LoVo (cell line): ENCODE measurements at places on chromosomes 11 and 22.

GRCh38 chr22:23031786-23032185, 38.5 kb upstream of the GNAZ start:
- no peak for DNase-seq

- peak; percentile 19 for DNase-seq
Observed at GRCh38 chr11:130180491-130180890, 20.9 kb downstream of the ST14 start.

DNA sequence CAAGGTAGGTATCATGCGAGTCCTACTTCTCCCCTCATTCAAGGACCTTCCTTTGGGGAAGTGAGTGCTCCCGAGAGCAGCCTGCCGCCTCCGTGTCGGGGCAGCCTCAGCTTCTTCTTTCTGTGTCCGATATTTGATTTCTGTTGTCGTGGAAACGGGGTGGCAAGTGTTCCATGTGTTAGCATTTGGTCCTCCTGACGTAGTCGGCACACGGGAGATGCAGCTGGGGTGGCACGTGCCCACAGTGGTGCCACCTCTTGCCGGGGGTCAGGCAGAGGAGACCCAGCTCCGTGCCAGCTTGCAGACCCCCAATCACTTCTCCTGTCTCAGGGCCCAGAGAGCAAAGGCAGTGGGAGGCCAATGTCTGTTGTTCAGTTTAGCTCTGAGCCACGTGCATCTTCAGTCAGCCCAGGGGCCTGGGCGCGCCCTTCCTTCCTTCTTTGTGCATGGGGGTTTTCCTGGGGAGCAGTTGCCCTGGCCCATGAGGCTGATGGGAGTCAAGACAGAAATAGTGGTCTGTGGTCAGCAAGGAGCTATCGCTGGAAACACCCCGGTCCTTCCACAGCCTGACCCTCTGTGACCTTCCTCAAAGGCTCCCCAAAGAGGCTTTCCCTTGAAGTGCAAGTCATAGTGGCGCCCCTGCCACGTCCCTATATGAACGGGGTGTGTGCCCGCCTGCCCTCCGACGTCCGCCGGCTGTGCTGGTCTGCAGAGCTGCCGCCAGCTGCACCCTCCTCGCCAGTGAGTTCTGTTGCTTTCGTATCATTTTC, 44.5 kb downstream of the PARVB start:
- no peak for DNase-seq

DNA sequence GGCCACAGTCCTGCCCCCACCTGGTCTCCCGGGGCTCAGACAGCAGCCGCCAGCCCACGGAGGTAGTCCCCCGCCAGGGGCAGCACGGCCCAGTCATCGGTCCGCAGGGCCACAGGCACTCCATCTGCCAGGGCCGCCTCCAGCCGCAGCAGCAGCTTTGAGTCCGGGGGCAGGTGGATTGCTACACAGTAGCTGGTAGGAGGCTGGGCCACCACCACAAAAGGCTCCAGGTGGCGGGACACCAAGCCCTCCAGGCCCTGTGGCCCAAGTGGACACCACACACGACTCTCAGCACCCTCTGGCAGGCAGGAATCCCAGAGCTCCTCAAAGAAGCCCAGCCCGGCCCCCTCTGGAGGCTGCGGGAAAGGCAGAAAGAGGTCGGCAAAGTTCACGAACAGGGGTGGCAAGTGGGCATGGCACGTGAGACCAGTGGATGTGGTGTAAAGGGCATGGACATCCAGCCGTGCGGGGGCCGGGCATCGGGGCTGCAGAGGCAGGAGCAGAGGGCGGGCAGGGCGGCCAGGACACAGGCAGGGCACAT, 2.9 kb downstream of the AP5B1 start:
- no peak for DNase-seq

DNA sequence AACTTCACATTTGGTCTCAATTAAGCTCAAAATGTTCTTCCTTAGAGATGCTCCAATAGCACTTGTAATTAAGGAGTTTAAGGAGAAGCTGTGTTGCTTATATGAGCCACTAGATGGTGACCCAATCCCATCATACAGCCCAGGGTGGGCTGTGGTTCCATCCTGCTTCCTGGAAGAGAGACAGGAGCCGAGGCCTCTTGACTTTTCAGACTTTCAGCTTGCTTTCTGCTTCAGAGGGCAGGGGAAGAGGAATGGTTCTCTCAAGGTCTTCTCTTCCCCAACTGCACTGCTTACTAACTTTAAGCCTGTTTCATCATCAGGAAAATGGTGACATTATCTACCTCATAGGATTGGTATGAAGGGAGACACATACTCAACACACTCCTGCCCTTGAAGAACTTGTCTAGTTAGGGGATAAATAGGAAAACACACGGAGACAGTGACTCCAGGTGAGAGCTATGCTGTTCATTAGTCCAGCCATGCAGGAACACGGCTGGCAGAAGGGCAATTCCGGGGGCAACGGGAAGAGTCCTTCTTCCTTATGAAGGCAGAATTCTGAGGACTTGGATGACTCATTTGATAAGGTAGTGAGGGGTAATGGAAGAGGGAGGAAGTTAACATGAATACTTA, 20.1 kb downstream of the TMEM218 start:
- DNase-seq, result no peak

DNA sequence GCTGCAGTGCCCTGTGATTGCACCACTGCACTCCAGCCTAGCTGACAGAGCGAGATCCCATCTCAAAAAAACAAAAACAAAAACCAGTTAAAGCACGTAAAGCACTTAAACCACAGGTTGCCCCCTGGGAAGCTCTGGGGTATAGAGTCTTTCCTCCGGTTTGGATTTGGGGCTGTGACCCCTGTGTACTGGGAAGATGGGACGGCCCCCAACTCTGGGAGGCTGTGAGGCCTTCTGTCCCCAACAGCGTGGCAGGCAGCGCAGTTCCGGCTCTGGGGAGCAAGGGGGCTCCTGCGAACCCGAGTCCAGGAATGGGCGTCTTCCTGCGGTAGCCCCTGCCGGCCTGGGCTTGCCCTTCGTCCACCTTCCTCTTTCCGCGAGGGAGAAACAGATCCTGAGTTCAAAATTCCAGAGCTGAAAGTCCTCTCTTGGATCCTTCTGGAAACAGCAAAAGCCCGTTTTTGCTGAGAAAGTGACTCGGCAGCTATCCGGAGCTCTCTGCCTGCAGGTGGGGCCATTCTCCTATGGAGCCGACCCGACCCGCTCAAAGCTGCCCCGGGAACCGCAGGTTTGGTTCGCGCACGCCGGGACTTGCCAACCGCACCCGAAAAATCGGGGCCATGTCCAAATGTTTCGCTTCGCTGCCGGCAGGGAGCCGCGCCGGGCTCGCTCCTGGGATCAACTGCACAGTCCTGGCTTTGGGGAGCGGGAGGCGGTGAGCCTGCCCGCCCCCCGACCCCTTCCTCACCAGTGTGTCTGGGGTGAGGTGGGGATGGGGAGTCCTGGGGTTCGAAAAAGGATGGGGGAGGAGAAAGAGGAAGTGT, 36.3 kb upstream of the POLA2 start:
- DNase-seq, result no peak

DNA sequence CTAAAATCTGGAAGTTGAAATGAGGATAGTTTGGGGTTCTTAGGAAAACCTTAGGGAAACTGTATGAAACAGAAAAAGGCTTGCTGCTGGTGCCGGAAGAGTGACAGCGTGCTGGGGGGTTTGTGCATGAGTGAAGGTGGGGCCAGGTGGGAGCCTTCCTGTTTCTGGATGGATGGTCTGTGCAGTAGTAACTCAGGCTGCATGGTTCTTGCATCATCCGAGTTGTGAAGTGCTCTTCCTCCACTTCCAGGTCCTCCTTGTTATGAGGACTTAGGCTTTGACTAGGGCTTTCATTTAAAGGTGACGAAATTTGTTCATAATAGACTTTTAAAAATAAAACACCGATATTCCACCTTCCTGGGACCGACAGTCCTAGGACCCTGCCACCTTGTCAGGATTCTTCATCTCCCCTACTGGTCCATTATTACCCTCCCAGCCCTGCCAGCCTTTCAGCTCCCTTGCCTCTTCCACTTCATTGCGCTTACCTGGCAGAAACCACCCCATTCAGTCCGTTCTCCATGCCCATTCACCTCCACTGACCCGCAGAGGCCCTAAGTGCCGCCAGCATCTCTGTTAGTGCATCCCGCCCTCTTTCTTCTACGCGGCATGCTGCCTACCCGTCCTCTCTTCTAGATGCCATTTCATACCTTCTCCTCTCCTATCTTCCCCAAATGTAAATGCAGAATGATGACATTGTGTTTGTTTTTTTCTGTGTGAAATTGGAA, 47.3 kb downstream of the PPFIA1 start:
- DNase-seq, result no peak

- DNase-seq, result no peak
Observed at GRCh38 chr11:116481126-116481675, 291.6 kb downstream of the BUD13 start.

GRCh38 chr11:110077346-110077745, 15.8 kb upstream of the ZC3H12C start:
- no peak for DNase-seq

- no peak for DNase-seq
Observed at GRCh38 chr11:60763692-60764369, 7.2 kb downstream of the MS4A15 start.

- no peak for DNase-seq
Observed at GRCh38 chr11:74468936-74469335, 1.6 kb upstream of the KCNE3 start.

GRCh38 chr22:41847300-41847699, 14.4 kb downstream of the SREBF2 start:
- no peak for DNase-seq

DNA sequence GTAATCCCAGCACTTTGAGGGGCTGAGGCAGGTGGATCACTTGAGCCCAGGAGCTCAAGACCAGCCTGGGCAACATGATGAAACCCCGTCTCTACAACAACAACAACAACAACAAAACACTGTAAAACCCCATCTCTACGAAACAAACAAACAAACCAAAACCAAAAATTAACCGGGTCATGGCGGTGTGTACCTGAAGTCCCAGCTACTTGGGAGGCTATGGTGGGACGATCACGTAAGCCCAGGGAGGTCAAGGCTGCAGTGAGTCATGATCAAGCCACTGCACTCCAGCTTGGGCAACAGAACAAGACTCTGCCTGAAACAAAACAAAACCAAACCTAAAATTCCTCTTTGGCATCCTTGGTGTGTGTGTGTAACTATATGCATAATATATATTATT, 7.0 kb upstream of the POLA2 start:
- DNase-seq, result no peak

GRCh38 chr11:19728436-19728835, 15.8 kb downstream of the NAV2 start:
- DNase-seq, result no peak

- DNase-seq, result no peak
Observed at GRCh38 chr11:44709966-44710365, 16.8 kb upstream of the TSPAN18 start.

GRCh38 chr11:32918427-32918826, 25.8 kb downstream of the QSER1 start:
- DNase-seq, result no peak

DNA sequence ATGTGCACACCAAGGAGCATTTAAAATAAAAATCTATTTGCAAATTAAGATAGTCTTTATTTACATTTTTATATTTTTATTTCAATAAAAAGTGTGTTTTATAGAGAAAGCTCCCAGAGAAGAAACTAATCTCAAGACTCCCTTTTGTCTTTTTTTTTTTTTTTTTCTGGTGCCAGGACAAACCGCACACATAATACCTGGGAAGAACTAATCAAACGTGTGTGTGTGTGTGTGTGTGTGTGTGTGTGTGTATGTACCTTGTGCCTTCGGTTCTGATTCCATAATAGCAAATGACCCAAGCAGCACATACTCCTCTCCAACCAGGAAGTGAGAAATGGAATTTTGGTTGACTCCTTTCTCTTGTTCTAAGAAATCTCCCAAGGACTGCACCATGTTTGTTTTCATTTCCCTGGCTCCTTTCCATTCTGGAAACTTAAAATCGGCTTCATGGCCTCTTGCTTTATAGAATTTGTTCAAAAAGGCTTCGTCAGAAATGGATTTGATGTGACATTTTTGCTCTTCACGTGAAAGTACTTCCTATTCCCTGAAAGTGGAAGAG, 65.3 kb downstream of the ST3GAL4 start:
- no peak for DNase-seq

DNA sequence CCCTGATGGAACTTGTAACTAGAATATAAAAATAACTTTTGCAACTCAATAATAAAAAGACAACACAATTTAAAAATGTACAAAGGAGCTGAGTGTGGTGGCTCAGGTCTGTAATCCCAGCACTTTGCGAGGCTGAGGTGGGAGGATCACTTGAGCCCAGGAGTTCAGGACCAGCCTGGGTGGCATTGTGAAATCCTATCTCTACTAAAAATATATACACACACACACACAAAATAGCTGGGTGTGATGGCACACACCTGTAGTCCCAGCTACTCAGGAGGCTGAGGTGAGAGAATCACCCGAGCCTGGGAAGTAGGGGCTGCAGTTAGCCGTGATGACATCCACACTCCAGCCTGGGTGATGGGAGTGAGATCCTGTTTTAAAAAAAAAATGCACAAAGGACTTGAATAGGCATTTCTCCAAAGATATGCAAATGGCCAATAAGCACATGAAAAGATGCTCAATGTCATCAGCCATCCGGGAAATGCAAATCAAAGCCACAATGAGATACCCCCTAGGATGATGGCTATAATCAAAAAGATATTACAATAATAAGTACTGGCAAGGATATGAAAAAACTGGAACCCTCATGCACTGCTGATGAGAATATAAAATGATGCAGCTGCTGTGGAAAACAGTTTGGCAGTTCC, 59.8 kb upstream of the SEPTIN5 start:
- DNase-seq, result no peak

DNA sequence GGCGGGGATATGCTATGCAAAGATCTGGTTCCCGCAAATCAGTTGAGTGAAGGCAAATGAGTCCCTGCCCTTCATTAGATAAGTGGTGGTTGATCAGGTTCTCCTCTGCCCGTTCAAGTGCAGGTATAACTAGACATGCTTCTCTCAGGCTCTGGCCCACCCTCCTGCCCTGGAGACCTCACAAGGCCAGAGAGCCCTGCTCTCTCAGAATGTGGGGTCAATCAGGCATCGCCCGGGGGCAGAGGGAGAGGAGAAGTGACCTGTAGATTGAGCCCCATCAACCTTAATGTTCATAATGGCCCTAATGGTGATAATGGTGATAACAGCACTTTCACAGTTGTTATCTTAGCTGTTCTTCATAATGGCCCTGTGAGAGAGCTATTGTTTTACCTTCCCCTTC, 224.3 kb downstream of the DSCAML1 start:
- DNase-seq, result no peak

GRCh38 chr11:7307836-7308235, 56.1 kb downstream of the SYT9 start:
- DNase-seq, result no peak

DNA sequence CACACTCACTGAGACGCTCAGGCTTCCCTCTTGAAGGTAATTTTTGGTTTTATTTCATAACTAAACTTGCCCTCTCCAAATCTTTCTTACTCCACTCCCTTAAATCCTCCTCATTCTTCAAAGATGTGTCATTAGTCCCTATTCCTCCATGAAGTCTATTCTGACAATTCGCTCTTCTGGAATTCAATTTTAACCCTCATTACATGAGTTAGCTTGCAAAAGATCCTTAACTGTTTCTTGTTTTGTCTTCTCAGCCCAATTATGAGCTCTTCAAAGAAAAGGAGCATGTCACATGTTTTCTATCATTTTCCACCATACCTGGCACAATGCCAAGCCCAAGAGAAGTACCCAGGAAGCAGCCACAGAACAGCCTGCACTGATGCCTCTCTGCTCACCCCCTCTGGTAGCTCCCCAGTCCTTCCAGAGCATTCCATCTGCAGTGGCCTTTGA, 13.0 kb downstream of the GALNT18 start:
- DNase-seq, result peak; percentile 2
